Kidney (tissue), 22 donors: ENCODE measurements at places on chromosomes 5 and 9. TPM values are rescaled to one million over a fixed set of nuclear protein-coding genes. Genes with fewer than 3 reads are reported as not detected.

- no peak for DNase-seq
Measured at GRCh38 chr5:148259288-148259687, 9.3 kb upstream of the SPINK13 start.

DNA sequence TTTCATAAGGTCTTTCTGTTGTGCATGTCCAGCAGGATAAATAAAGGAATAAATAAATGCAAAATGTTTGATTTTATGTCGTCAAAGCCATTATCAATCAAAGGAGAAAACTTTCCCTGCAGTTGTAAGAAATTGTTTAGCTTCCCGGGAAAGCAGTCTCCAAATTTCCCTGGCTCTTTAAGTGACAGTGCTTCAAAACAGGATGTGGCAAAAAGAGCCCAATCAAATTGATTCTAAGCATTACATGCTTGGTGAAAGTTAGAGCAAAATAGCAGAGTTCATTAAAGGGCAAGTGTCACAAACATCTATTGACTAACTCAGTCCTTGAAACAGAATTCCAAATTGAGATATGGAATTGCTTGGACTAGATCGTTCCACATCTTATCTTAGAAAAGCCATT lies 704.1 kb downstream of the PRELID2 start:
- no peak for DNase-seq

DNA sequence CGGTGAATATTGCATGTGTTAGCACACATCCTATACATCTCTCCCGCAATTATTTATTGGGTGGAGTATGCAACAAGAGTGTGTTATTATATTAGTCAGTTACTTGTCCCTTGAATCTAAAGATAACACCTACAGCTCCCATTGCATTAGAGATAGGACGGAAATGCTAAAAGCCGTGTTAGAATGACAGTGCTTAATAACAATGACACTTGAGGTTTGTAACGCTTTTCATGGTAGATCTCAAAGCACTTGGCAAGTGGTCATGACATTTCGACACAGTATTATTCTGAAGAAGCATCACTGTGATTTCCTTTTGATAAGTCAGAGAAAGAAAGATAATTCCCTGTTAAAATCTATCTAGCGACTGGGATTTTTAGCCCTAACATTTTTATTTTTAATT lies 33.4 kb upstream of the TRIO start:
- DNase-seq, result no peak

GRCh38 chr9:99544526-99544925 lies 277.2 kb upstream of the NR4A3 start:
- DNase-seq, result no peak

GRCh38 chr5:121741156-121741555 lies 110.5 kb upstream of the FTMT start:
- no peak for DNase-seq

GRCh38 chr9:94945197-94946144 lies 219.0 kb downstream of the AOPEP start:
- DNase-seq, result no peak

Gene TMEM232
- 4.8 TPM for polyA plus RNA-seq

GRCh38 chr9:128218518-128219389 lies 15.6 kb downstream of the DNM1 start:
- DNase-seq, result peak; percentile 97

Gene FCN2
- 2.8 TPM for polyA plus RNA-seq

- DNase-seq, result no peak
Measured at GRCh38 chr9:37082214-37082765, 38.1 kb upstream of the ZCCHC7 start.

Gene QRFP
- not detected for polyA plus RNA-seq

Gene PCDHGC3
- 41.0 TPM for polyA plus RNA-seq

DNA sequence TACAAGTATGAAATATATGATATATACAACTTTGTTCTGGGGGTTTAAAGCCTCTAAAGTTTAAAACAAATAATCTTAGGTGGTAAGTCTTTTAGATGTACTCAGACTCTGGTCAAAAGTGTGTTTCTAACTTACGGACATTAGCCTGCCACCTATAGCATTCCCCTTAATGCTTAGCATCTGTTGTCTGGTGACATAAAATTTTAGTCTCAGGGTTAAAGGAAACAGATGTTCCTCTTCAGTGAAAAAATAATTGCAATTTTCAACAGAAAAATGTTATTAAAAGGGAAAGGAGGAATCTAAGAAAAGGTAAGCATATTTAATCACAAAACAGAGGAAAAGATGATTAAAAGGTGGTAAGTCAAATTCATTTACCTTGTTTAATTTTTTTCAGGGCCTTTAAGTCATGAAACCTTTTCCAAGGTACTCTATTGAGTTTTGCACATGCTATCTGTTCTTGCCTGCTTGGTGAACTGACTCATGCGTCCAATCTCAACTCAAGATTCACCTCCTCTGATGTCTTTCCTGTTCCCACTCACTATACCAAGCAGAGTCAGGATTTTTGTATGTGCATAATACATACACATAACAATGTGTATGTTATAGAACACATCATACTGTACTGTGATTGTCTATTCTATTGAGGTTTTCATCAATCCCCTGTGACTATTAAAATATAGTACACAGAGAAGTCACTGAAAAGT lies 7.9 kb downstream of the TMEM167A start:
- no peak for DNase-seq

DNA sequence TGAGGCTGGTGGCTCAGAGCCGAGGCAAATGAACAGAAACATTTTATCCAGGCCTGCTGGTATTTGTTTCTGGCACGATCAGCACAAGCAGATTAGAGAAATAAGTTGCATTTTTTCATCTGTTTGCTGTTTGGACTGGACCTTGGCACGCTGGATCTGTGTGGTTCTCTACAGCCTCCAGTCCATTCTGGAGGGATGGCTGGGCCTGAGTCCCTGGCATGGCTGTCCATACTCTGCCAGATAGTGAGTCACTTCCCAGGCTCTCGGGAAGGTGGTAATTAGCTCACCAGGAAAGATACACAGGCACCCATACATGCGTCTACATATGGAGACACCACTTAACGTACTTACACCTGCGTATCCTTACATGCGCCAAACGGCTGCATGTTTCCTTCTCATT lies 78.6 kb downstream of the SPRY4 start:
- no peak for DNase-seq

DNA sequence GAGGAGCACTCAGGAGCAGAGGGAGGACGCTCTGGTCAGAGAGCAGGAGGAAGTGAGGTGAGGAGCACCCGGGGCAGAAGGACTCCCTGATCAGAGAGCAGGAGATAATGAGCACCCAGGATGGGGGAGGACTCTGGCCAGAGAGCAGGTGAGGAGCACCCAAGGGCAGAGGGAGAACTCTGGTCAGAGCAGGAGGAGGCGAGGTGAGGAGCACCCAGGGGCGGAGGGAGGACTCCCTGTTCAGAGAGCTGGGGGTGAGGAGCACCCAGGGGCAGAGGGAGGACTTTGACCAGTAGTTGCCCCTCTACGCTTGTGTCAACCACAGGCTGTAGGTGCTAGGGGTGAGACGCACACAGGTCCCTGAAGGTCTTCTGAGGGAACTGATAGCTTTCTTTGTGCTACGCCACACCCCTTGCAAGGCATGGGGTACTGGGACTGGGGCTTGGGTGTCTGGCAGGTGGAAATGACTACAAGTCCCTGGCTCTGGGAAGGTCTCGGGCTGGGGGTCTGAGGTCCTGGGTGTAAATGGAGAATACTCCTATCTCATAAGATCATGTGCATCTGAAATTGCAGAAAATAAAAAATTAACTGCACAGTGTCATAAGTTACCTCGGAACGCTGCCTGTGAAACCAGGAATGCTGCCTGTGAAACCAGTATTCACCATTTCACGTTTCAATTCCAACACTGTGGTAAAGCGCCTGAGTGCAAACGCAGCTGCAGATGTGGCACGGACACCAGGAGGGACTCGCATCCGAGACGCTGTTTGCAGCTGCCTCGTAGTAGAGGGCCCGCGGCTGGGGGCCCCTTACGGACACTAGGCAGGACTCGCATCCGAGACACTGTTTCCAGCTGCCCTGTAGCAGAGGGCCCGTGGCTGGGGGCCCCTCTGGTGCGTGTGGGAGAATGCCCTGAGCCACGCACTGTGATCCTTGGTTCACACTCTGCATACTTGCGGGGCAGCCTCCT lies 27.0 kb upstream of the SLC6A3 start:
- no peak for DNase-seq

- DNase-seq, result no peak
Measured at GRCh38 chr9:5448016-5448415, 2.3 kb upstream of the CD274 start.

DNA sequence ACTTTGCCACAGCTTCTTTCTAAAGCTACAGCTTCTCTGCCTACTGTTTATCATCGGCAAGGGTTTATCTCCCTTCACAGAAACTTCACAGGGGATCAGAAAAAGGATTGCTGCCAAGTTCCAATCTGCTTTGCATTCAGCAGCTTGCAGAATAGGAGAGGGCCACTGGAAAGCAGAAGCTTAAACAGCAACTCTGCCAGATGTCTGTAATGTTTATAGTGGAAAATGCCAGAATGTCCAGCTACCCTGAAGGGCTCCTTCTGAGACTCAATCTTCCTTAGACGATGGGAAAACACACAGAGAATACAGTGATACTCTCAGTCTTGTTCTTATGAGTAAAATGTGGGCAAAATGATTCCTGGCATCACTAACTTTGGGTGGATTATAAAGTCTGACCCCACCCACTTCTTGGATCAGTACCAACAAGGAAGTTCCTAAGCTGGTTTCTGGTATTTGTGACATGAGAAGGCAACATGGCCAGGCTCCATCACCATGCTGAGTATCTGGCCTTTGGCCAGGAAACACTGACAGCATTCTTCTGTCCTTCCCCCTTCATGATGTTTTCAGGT lies 19.0 kb downstream of the STOM start:
- DNase-seq, result peak; percentile 47

GRCh38 chr5:133900534-133901270 lies 67.7 kb downstream of the C5orf15 start:
- no peak for DNase-seq

GRCh38 chr5:77129391-77129990 lies 42.4 kb upstream of the ZBED3 start:
- DNase-seq, result peak; percentile 9

Gene PCDHGC5
- not detected for polyA plus RNA-seq

GRCh38 chr5:17090839-17091238 lies 126.6 kb upstream of the BASP1 start:
- DNase-seq, result no peak
